ENCODE measurements at places on chromosomes 4 and X.

DNA sequence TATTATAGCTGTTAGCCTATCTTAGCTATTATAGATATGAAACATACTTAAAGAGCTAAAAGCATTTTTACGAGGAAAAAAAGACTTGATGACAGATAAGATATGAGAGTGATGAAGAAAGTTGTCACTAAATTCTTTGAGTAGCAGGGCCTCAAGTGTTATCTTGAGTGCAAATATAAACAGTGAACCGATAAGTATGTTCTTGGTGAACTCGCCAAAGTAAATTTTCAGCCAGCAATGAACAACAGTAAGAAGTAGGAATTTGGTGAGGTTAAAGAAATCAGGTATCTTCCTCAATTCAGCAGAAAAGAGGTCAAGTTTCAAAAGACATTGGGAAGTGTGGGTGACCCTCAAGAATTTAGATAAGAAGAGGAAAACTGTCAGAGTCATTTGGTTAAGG, 471.8 kb upstream of the FTHL17 start:
- DNase-seq, result no peak

DNA sequence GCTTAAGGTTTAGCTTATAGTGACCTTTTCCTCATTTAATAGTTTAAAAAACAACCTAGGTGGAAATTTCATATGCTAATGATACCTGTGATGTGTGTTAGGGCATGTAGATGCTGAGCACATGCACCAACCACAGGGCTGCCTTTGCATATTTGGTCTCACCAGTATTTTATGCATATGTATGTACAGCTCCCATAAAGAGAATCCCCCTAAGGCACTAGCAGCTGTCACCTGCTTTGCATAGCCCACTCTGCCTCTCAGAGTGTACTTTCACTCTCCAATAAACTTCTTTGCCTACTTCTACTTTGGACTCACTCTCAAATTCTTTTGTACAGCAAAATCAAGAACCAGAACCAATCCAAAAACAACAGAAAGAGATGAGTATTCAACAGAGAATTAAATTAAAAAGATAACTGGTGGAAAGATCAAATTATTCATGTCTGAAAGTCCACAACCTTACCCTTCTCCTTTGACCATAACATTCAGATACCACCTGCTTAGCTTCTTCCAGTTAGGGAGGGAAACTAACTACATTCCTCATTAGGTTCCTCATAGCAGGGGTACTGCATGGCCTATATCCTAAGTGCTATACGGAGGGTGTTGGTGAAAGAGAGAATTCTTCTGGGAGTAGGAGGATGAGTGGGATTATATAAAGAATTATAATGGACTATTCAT, 250.5 kb downstream of the STPG2 start:
- no peak for DNase-seq

GRCh38 chrX:134936542-134936941, 54.2 kb upstream of the SMIM10 start:
- peak; percentile 47 for DNase-seq

- no peak for DNase-seq
These were observed 255.1 kb upstream of the GPC4 start for GRCh38 chrX:133670383-133670782.

GRCh38 chrX:78104447-78105176, 564 bp downstream of the PGK1 start:
- DNase-seq, result peak; percentile 26

DNA sequence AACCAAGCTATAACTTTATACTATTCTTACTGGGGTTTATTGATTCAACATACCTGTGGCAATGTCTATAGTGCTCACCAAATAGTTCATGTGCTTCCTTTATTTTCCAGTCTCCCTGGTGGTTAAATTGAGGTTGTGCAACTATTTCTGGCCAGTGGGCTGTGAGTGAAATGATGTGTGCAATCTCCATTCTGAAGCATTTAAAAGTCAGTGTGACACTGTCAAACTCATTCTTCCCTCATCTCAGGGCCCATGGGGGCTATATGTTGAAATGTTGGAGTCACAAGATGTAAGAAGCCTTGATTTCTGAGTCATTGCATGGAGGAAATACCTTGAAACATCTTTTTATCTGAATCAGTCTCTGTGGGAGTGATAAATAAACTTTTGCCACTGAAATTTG, 414.3 kb upstream of the RPS6KA3 start:
- DNase-seq, result peak; percentile 1

DNA sequence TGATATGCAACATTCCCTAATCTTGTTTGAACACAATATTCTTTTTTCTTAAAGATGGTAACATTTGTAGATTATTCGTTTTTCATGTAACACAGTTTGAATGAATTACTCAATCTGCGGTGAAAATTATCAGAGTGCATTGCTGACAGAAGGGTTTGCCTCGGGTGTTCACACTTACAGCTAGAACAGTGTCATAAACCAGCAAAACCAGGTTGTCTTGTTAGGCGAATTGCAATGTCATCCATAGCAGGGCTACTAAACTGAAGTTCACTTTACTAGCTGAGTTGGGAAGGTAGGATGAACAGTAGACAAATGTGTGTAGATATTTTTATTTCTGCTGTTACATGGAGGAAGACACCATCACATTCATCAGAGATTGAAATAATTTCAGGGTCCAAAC, 98.9 kb downstream of the SLC39A8 start:
- DNase-seq, result no peak

DNA sequence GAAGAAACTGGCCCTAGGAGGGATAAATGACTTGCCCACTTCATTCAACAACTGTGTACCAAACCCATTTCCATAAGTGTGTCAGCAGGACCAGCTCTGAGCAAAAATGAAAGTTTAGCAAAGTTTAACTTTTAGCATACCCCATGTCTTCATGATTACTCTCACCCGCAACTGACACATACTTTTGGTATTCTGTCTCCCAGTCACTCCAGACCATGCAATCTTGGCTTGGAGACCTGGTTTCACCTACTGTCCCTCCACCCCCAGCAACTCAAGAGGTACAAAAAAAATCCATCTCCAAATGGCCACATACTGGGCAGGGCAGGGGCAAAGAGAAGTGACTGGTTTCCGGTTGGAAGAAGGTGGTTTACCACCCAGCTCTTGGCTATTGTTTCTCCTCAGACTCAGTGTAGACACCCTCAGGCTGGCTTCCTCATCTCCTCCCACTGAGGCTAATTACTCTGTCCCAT, 79.8 kb downstream of the RLIM start:
- DNase-seq, result peak; percentile 56

GRCh38 chrX:78048052-78048451, 56.0 kb upstream of the PGK1 start:
- DNase-seq, result no peak

- no peak for DNase-seq
These were observed 7.6 kb downstream of the UBE2D3 start for GRCh38 chr4:102819588-102820365.

- peak; percentile 66 for DNase-seq
These were observed 93.2 kb downstream of the FAM13A start for GRCh38 chr4:88963817-88964216.

DNA sequence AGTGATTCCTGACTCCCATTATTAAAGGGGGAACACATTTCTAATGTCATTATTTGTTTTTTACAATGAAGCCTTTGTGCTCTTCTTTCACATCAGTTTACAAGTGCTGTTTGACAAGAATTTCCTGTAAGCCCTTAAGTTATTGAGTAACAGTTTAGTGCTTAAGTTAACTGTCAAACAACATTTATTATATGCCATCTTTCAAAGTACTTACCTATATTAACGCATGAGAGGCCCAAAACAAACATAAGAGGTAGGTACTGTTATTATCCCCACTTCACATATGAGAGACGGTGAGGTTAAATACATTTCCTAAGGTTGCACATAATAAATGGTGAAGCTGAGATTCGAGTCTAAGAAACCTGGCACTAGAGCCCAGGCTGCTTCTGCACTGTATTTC, 56.0 kb upstream of the MAGED1 start:
- no peak for DNase-seq

- DNase-seq, result no peak
These were observed 286.1 kb upstream of the PRPS2 start for GRCh38 chrX:12505127-12505526.

DNA sequence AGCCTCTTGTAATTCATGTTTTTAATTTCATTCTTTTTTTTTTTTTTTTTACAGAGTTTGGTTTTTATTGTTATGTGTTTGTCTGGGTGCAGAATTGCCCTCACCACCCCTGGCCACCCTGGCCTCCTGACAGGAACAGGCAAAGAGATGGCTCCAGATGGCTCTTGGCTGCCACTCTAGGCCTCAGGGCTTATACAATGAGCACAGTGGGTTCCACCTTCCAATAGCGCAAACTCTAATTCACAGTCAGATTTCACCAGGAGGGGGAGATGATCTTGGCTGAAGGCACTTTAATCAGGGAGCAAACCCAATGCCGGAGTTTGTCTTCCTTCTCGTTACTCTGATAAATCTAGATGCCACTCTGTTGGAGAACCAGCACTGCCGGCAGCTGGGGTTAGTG, 24.8 kb downstream of the CPE start:
- DNase-seq, result no peak

- no peak for DNase-seq
These were observed 1212.2 kb upstream of the TENM3 start for GRCh38 chr4:181030961-181031360.

GRCh38 chr4:182944484-182945213, 27.5 kb upstream of the DCTD start:
- no peak for DNase-seq

DNA sequence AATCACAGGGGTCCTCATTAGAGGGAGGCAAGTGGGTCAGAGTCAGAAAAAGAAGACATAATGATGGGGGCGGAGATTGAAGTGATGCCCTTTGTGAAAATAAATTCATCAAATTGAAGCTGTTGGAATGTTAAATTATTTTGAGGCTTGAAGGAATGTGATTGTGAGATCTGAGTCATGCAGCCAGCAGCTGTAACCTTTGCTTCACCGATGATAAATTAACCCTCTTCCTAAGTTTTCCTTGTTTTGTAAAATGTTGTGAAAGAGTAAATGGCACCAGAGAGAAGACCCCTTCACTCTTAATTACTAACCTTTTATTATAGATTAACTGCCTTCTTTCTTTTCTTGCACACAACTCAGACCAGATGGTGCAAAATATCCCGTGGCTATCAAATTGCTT, 47.7 kb upstream of the FAM9A start:
- peak; percentile 29 for DNase-seq

DNA sequence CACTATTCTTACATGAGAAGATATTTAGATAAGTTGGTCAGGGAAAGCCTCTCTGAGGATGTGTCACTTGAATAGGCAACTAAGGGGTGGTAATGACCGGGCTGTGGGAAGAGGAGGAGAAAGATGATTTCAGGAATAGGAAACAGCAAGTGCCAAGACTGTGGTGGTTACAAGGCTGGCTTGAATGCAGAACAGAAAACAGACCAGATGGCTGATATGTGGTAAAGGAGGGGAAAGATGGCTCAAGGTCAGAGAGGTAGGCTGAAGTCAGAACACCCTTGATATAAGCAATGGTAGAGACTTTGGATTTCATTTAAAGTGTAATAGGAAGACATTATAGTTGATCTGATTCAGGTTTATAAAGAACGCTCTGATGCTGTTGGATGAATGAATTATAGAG, 15.0 kb downstream of the TLR7 start:
- no peak for DNase-seq

DNA sequence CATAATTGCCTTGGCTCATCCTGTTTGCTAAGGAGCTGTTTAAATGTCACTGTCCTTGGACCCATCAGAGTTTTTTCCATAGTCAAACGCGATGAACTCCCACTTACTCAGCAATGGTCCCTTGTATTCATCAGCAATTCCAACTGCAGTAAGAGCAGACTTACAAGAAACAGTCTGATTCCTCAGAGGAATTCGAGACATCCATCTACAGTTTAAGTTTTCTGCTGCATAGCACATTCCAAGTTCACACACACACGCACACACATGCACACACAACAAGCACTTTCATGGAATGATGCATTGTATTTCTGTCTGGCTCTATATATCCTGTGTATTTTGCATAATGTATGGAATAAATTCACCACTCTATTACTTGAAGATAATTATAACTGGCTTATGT, 32.7 kb upstream of the TMEM150C start:
- DNase-seq, result no peak

DNA sequence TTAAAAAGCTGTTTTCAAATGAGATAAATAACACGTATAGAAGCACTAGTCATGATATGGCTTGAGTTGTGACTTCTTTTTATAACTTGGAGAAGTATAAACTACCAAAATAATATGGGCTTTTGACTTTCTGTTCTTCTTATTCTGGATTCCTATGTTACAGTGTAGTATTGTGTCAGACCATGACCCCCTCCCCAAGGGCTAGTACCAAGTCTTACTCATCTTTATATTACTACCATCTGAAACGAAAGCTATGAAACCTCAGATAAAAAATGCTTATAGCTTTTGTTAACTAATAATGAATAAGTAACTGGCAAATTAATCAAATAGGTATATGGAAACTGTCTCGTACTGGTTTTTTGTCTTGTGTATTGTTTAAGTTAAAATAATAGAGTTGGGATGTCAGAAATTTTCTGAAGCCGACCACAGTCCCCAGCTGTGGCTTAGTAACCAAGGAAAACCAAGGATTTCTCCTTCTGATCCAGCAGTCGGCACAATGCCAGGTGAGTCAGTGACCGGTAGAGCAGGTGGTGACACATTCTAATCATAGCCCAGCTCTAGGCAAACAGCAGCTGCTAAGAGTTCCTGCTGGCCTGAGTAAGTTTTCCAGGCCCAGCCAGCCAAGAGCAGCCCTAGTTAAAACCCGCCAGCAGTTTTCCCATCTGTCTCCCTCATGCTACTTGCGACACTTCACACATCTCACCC, 163.3 kb upstream of the PRDX4 start:
- peak; percentile 79 for DNase-seq

GRCh38 chrX:30892591-30892990, 3.5 kb upstream of the TAB3 start:
- peak; percentile 84 for DNase-seq

DNA sequence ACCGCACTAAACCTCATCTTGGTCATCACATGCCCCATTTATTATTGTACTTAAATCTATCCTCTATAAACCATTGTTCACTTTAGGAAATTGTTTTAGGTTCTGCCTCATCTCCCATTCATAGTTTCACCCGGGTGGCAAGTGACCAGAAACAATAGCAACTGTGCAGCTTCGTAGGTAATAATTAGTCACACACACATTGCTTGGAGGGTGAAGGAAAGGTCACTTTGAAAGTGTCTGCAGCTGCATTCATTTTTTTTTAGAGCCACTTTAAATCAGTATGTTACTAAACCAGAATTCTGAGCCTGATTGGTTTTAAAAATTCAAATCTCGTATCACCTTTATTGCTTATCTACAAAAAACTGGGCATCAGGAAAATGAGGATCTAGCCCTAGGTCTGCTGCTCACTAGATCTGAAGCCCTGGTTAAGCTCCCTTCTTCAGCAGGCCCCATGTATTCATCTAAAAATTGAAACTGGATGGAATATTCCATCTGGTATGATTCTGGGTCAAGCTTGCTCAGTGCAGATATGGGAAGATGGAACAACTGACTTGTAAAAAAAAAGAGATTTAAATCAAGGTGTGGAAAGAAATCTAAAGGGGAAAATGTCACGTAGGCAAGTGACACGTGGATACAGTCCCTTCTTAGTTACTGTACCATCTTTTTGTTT, 62.4 kb downstream of the LIMCH1 start:
- DNase-seq, result no peak

Data from foreskin keratinocyte (primary cell).